ENCODE measurements at places on chromosomes 11 and 22.

DNA sequence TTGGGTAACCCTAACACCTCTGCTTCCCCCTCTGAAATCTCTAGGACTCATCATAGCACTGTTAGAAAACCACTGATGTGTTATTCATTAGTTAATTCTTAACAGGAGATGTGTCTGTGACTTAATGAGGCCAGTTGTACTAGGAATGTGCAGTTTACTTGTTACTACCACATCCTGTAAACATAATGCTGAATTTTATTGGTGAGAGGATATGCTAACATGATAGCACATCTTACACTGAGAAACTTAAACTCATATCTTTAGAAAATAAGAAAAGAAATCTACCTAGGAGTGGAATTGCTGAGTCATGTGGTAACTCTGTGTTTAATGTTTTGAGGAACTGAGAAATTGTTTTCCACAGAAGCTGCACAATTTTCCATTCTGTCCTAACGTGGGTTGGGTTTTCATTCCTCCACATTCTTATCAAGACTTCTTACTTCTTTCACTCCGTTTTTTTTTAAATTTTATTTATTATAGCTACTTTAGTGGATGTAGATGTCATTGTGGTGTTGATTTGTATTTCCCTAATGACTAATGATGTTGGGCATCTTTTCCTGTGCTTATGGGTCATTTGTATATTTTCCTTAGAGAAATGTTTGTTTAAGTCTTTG, 33.7 kb downstream of the RNF121 start:
- DNase-seq = no peak

GRCh38 chr11:111179184-111179910, 66.2 kb upstream of the POU2AF2 start:
- DNase-seq = no peak

DNA sequence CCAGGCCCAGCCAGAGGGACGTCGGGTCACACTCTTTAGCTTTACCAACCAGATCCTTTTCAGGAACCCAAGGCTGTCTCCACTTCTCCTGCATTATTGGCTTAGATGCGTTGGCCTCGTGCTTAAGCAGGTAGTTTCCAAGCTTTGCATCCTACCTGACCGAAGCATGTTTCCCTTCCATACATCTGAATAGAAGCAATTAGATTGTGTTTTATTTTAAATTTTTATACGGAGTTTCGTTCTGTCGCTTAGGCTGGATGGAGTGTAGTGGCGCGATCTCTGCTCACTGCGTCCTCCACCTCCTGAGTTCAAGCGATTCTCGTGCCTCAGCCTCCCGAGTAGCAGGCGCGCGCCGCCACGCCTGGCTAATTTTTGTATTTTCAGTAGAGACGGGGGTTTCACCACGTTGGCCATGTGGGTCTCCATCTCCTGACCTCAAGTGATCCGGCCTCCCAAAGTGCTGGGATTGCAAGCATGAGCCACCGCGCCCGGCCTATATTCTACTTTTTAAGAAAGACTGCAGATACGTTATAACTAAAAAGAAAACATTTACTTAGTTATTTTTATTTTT, 677 bp downstream of the DYNC2H1 start:
- no peak for DNase-seq

DNA sequence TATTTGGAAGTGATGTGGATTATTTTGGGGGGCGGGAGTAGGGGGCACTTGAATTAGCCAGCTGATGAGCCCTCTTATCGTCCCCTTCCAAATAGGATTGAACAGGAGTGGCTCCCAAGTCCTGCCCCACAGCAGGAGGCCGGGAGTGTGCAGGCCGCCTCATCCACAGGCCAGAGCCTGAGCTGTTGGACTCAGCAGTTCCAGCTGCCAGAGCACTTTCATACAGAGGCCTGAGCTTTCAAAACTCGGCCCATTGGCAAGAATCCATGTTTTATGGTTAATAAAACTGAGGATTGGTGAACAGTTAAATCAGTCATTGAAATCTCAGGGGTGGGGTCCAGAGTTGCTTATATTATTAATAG, 9.6 kb downstream of the FAM118A start:
- no peak for DNase-seq

- DNase-seq = no peak
Measured at GRCh38 chr22:26463688-26464087, 19.9 kb downstream of the HPS4 start.

- DNase-seq = no peak
Measured at GRCh38 chr11:103552086-103552485, 442.9 kb downstream of the DYNC2H1 start.

- DNase-seq = no peak
Measured at GRCh38 chr11:31421820-31422219, 52.2 kb downstream of the DNAJC24 start.

- no peak for DNase-seq
Measured at GRCh38 chr22:19419086-19419463, 12.5 kb downstream of the HIRA start.

DNA sequence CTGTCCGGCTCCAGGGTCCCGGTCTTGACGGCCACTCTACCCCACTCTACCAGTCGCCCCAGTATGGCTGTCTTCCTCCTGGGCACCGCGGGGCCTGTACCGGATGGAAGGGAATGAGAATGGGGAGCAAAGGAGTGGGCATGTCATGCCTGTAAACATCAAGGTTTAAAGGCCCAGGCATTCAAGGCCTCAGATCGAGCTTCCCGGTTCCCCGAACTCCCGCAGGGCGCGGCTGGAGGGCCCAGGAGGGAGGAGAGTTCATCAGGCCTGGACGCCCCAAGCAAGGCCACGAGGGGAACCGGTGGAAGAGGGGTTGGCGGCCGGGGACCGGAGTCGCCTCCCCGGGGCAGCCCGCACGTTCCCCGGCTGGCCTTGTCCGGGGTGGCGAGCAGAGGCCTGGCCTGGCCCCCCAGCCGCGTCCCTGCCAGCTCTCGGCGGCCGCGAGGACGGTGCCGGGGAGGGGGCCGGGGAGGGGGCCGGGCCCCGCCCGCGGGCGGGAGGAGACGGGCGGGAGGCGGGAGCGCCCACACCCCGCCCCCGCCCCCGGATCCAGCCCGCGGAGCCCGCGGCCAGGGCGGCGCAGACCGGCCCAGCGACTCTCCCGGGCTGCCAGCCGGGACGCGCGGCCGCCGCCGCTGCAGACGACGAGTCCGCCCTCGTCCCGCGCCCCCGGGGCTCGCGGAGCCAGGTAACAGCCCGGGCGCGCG, at the start of gene CDC42EP1:
TSS of gene CDC42EP1 (plus strand) at position 580 of the 707 bp plus-strand sequence. CDS start 5,870 bp downstream, outside the sequence.
- no peak for DNase-seq

DNA sequence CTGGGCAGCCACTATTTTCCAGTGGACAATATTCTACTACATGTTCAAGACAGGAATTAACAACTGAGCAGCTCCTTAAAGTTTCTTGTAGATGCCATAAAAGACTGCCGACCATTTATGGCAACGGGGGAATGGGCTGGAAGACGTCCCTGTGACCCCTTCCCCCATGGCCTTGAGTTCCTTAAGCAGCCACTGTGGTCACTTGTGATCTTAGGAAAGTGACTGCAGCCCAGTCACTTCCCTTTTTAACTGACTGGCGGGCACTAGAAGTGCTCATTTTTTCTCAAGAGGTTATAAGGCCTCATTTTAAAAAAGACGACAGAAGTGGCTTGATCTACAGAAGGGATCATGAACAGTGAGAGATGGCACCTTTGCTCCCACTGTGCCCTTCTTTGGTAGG, 153.2 kb upstream of the NARS2 start:
- no peak for DNase-seq

DNA sequence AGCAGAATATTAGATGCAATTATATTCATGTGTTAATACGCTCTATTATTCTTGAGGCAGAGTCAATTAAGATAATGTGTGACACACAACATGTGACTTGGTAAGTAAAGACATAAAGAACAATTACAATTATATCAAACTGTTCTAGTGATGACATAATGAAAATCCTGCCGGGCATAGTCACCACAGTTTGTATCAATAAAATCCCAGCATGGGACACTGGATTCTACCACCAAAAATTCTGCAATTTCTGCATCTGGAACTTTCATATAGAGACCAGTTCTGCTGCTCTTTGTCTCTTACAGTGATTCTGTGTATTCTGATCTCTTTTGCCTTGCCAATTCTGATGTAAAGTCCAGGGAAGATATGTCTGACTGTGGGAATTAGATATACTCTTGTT, 495.6 kb upstream of the LRRC4C start:
- no peak for DNase-seq

GRCh38 chr11:125300791-125301218, 136.3 kb downstream of the PKNOX2 start:
- no peak for DNase-seq

DNA sequence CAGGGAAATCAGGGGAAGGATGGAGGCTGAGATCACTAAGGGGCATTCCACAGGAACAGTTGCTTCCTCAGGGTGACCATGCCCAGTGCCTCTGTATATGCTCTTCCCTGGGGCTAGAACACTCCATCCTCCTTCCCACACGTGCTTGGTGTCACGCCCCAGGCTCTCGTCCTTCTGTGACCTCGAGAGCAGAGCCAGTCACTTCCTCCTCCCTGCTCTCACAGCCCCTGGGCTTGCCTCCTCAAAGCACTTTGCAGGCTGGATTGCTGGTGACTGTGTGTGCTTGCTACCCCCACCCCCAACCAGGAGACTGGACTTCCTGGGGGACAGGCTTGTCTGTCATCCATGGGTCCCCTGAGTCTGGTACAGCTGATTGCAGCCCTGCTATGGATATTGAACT, 56.5 kb upstream of the AMPD3 start:
- no peak for DNase-seq

GRCh38 chr22:47612311-47612910, 850.0 kb downstream of the TBC1D22A start:
- no peak for DNase-seq

DNA sequence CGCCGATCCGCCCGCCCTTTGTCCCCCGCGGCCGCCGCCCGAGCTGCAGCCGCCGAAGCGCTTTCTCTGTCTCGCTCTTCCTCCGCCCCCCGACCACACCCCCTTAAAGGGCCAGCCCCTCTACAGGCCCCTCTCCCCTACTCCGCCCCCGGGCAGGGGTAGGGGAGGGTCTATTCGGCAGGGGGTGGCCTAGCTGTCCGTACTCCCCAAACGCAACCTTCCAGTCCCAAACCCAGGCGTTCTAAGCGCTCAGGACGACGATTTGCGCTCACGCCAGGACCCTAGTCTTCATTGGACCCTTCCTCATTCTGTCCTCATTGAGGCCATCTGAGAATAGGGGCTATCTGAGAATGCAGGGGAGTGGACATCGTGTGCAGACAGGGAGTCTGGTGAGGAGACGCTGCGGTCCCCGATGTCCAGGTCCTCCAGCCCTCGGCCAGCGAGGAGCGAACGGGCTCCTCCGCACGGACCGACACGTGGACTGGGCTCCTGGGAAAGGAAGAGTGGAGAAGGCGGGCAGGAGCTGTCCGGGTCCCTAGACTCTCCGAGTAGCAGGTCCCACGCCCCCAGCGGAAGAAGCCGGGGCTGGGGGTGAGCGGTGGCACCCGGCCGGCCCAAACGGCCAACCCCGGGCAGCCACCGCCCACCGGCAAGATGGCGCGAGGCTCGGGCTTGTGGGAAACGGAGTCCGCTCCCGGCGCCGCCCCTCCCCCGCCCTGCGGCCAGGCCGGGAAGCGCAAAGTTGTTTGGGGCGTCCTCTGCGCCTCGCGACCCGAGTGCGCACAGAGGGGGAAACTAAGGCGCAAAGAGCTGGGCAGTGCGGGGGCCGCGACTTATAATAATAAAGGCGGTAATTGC, at the start of gene PPP1R14B:
TSS of gene PPP1R14B (minus strand) at position 73 of the 858 bp plus-strand sequence. CDS start 270 bp downstream, outside the sequence.
- DNase-seq = peak; percentile 54

DNA sequence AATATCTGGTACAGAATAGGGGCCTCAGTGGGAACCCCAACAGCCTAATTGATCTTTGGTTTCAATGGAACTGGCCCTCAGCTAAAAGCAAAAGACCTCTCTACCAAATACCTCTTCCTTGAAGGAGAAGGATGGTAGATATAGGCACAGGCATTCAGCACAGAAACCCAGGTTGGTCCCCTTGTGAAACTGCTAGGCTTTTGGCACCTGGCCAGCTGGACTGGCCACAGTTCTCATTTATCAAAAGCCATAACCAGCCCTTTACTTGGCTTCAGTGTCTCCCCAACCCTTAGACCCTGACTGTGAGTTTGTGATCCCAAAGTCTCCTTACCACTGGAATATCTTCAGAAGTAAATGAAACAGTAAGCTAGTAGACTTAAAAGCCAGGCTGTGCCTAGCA, 152.9 kb downstream of the TENM4 start:
- no peak for DNase-seq

DNA sequence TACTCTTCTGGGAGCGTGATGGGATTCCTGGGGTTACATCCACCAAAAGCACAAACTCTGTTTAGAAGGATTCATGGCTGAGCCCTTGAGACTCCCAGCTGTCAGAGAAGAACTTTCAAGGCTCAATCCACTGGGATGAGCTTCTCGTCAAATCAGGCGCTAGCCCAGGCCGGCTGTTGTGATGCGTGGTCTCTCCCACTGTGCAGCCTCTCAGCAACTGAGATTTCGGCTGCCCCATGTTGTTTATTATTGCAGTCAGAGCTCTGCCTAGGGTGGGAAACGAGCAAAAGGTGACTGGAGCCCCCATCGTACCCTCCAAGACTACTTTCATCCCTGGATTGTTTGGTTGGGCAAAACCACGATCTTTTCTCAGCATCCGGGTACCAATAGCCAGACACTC, 251.6 kb downstream of the ETS1 start:
- no peak for DNase-seq

DNA sequence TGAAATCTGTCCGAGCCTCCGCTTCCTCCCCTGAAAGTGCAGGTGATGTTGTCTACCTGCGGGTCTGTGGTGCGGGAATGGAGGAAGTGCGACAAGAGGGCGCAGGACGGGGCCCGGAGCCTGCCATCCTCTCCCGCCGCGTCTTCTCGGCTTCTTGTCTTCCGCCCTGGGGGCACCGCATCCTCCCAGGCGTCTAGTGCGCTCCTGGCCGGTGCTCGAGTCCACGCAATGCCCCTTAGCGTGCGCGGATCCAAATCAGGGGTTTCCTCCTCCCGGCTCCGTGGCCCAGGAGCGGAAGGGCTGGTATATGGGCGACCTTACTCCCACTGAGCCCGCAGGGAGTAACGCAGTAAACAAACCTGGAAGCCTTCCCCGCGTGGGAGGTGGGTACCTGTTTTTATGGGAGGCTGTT, 405 bp downstream of the SFI1 start:
- no peak for DNase-seq

- no peak for DNase-seq
Measured at GRCh38 chr22:21779444-21779843, 43.9 kb upstream of the YPEL1 start.

- no peak for DNase-seq
Measured at GRCh38 chr22:20615021-20615420, 107.6 kb downstream of the MED15 start.

- DNase-seq = no peak
Measured at GRCh38 chr11:1205987-1206331, 16.9 kb upstream of the MUC5B start.
